ENCODE measurements at places on chromosomes 1 and 21.

- peak; percentile 92 for DNase-seq
These were observed 49.4 kb upstream of the A3GALT2 start for GRCh38 chr1:33370301-33370700.

DNA sequence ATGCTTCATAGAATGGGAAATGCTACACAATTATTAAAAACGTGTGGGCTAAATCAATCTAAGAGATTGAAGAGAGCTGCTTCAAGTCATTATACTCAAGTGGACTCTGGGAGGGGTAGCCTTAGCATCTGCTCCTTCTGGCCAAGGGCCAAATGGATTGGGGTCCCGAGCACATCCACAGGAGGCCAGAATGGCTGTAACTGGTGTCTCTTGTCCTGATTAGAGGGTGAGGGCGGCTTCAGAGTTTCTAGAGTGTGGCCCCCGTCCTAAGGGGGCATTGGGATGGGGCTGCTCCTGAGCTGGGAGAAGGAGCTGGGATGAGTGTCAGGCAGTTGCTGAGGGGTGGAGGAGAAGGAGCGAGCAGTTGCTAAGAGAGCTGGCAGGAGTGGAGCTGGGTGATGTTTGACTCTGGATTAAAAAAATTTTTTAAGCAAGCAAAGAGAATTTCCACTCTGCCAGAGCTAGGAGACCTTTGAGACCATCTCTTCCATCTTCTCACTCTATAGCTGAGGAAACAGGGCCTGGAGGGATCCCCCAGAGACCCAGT is 71.3 kb upstream of the TLR5 start:
- no peak for DNase-seq

DNA sequence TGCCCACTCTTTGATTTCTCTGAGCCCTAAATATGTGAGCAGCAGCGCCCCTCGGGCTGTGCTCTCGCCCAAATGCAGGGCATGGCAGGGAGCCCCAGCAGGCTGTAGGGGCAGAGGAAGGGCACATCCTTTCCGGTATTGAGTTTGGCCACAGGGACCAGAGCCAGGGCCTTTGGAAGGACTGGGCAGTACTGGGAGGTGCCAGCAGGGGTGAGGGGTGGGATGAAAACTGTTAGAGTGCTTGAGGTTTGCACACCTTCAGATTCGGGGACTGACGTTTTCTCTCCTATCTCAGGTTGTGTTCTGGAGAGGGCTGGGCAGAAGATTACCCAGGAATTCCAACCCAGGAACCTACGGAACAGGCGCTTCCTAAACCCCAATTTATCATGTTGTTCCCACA is 2.2 kb upstream of the ATP1A2 start:
- DNase-seq, result no peak

DNA sequence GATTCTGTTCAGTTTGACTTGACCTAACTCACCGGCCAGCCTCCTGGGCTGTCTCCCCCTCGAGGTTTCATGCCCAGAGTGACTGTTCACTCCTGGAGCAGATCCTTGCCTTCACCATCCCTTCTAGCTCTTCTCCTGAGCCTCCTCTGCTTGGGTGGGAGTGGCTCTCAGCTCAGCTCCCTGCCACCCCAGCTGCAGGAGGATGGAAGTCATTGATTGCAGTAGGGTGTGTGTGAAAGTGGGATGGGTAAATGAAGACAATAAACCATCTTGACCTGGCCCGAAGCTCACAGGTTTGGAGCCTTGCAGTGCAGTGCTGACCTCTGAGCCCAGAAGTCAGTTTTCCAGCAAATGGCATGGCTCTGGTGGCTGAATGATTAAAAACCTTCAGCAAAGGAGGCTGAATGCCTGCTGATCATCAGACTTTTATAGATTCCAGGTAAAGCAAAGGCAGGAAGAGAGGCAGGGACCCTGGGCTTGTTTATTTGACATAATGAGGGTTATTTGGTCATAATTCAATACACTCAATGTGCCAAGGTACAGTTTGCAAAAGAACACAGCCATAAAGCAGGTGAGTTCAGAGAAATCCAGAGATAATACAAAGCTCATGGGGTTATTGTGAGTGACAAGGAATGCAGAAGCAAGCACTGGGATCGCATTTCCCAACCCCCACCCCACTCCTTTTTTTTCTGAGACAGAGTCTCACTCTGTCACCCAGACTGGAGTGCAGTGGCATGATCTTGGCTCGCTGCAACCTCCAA is 17.5 kb upstream of the TFF3 start:
- no peak for DNase-seq

- DNase-seq, result peak; percentile 79
These were observed 1.0 kb downstream of the PLPP3 start for GRCh38 chr1:56578138-56578962.

DNA sequence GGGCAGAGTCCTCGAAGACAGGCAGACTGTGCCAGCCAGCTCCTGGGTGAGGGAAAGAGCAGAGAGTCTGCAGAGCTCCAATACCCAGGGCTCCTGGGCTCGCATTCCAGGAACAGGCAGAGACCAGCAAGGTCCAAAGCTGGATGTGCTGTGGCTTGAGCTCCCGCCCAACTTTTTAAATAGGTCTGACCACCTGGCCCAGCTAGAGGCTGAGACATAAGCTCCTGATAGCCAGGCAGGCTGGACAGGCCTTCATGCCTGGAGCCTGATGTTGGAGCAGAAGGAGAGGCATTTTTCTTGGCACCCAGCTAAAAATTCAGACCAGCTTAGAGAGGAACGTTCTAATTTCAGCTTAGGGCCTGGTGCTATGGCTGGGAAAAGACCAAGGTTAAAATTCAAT is 178.4 kb upstream of the TMEM51 start:
- DNase-seq, result no peak

- no peak for DNase-seq
These were observed 101.7 kb upstream of the HAO2 start for GRCh38 chr1:119266858-119267257.

DNA sequence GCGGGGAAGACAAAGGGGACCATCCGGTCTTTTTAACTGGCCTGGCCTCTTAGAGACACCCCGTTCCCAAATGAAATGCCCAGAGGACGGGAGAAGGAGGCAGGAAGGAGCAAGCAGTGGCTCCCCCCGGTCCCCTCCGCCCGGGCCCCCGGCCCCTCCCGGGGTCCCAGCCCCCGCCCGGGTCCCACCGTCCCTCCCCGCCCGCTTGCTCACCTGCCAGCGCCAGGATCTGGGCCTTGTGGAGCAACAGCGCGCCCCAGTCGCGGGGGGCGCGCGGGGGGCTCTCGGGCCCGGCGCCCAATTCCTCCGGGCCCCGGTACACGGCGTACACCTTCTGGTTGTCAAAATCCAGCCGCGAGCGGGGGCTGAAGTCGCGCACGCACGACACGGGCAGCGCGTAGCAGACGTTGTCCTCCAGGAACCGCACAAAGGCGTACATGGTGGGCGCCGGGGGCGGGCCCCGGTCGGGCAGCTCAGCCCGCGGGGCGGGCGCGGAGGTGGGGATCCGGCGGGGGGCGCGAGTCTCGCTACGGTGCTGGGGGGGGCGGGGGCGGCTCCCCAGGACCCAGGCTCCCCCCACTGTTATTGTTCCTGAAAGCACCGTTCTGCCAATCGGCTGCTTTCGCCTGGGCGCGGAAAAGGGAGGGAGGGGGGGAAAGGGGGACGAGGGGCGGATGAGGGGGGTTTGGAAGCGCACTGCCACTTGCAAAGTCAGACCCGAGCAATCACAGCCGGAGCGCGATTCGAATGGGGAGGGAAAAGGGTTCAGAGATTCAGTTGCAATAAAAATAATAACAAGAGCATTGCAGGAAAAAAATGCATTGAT is at the start of gene BEND5:
Gene BEND5, minus strand, starts transcription at position 499 of the 826 bp plus-strand sequence. Its CDS starts 60 bp downstream, at position 439.
- peak; percentile 30 for DNase-seq

GRCh38 chr21:31346256-31346821 is 2.3 kb upstream of the TIAM1 start:
- no peak for DNase-seq

DNA sequence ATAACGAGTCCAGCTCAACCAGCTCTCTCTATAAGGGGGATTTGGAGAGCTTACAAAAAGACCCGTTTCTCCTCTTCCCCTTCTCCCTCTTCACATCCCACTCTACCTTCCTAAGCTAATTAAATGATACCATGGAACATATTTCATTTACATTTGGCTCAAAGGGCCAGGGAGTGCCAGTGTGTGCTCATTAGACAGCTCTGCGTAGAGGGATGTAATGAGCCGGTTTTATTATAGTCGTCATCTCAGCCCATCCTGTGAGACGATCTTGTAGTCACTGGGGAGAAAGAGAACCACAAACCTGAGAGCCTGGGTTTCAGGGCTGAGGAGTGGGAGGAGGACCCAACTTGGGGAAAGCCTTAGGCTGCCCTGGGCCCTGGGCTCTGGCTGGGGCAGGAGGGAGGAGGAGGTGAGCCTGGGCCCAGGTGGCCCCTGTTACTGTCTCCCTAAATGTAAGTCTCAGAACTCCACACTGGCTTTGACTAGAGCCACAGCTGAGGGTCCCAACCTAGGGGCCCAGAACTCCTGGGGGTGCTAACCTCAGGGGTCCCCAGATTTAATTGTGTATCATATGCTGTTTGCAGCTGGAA is 354.6 kb downstream of the MATN1 start:
- DNase-seq, result no peak

DNA sequence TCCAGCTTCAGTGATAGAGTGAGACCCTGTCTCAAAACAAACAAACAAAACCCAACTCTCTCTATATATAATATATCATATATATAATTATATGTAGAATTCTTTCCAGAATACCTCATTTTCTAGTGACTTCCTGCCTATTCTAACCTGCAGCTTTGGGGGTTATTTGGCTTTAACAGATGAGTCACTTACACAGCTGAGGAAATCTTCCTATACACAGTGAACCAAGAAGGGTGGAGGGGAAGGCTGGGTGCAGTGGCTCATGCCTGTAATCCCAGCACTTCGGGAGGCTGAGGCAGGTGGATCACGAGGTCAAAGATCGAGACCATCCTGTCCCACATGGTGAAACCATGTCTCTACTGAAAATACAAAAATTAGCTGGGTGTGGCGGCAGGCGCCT is 9.2 kb downstream of the RAB29 start:
- DNase-seq, result peak; percentile 37

GRCh38 chr1:151693057-151693651 is 23.4 kb downstream of the CELF3 start:
- peak; percentile 65 for DNase-seq

GRCh38 chr1:198265073-198265661 is 108.4 kb downstream of the NEK7 start:
- peak; percentile 55 for DNase-seq

DNA sequence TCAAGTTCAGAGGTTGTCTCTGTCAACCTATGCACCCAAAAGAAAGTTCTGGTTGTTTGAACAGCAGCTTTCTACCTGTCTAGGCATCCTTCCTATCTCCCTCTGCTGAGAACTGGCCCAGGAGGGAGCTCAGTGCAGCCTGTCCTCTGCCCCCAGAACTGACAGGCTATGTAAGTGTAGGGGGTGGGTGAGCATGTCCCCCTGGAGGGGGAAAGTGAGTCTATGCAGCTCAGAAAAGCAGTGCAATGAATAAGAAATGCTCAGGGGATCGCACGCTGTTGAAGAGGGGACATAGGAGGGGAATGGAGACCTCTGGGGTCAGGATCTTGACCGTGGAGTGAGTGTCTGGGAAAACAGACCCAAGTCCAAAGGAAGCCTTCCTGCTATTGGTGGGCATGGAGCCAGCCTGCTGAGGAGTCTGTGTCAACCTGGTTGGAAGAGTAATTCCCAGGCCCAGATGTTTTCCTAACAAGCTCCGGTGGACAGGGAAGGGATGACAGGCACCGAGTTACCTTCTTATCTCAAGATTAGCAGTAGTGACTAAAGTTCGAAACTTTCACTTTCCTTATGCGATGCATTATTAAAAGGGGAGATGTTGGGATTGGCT is 26.1 kb upstream of the FHAD1 start:
- DNase-seq, result no peak

DNA sequence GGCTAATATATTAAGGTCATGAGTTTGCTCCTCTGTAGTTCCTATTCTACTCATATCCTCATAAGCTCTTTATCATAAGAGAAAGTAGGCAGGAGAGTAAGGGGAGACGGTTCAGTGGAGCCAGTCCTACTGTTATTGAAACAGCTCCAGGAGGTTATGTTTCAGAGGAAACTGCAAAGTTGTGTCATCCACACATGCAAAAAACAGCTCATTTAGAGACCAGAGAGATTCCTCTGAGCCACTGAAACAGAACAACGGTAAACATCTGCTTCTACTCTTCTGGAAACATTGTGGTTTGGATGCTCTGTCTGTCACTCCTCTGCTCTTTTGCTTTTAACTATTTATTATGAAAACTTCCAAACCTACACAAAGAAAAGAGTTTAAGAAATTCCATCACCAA is 66.3 kb upstream of the PPP2R5A start:
- DNase-seq, result peak; percentile 87

Measured in GM23248 (cell line).